ENCODE measurements at places on chromosomes 16 and 17.

- no peak for DNase-seq
Measured at GRCh38 chr17:39823407-39824054, 40.6 kb downstream of the IKZF3 start.

DNA sequence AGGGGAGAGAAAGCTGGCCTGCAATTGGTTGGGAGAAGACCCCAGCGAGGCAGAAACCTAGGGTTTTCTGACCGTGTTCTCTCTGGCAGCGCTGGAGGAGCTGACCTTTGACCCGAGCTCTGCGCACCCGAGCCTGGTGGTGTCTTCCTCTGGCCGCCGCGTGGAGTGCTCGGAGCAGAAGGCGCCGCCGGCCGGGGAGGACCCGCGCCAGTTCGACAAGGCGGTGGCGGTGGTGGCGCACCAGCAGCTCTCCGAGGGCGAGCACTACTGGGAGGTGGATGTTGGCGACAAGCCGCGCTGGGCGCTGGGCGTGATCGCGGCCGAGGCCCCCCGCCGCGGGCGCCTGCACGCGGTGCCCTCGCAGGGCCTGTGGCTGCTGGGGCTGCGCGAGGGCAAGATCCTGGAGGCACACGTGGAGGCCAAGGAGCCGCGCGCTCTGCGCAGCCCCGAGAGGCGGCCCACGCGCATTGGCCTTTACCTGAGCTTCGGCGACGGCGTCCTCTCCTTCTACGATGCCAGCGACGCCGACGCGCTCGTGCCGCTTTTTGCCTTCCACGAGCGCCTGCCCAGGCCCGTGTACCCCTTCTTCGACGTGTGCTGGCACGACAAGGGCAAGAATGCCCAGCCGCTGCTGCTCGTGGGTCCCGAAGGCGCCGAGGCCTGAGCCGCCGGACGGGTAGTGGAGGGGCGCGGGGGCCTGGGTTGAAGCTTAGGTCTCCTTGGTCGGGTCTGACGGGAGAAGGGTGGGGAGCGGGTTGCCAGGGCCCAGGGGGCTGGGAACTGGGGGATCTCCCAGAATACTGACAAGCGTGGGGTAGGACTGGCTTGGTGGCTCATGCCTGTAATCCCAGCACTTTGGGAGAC is 7.4 kb upstream of the PYDC1 start:
- DNase-seq = peak; percentile 2

- no peak for DNase-seq
Measured at GRCh38 chr16:88534638-88535190, 35.5 kb upstream of the ZC3H18 start.

DNA sequence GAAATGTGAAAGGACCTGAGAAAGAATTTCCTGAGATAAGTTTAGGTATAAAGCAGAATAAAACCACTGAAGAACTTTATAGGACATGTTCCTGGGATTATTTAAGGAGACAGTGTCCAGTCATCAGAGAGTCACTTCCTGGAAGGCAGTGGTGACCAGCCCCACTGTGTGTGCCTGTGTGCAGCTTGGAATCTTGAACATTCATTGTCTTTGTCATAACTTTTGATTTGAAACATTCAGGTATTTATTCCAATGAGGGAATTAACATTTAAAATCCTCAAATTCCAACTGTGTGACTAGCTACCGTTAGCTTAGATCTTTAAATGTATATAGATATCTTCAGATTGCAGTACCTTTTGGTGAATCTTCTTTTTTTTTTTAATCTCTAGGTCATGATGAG is 61.7 kb upstream of the MRC2 start:
- DNase-seq = no peak

DNA sequence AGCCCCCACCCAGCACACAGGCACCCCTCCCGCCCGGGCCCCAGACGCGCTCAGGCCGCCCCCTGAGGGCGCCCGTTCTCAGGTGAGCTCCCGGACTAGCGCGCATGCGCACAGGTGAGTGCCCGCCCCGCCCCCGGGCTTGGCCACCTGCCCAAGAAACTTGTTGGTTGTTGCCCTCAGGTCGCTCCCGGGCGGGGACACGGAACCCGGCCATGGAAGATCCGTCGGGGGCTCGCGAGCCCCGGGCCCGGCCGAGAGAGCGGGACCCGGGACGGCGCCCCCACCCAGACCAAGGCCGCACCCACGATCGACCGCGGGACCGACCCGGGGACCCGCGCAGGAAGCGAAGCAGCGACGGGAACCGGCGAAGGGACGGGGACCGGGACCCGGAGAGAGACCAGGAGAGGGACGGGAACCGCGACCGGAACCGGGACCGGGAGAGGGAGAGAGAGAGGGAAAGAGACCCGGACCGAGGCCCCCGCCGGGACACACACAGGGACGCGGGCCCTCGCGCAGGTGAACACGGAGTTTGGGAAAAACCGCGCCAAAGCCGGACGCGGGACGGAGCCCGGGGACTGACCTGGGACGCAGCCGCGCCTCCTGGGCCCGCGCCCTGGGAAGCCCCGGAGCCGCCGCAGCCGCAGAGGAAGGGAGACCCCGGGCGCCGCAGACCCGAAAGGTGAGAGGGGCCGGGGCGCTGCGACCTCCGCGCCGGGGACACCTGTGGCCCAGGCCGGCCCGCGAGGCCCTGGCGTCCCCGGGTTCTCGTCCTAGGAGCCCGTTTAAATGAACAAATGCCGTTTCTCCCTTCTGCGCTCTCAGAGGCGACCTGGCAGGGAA is at the start of gene MARVELD3:
Gene MARVELD3, plus strand, starts transcription at position 167 of the 840 bp plus-strand sequence. Its CDS starts 46 bp downstream, at position 213.
- DNase-seq = no peak

DNA sequence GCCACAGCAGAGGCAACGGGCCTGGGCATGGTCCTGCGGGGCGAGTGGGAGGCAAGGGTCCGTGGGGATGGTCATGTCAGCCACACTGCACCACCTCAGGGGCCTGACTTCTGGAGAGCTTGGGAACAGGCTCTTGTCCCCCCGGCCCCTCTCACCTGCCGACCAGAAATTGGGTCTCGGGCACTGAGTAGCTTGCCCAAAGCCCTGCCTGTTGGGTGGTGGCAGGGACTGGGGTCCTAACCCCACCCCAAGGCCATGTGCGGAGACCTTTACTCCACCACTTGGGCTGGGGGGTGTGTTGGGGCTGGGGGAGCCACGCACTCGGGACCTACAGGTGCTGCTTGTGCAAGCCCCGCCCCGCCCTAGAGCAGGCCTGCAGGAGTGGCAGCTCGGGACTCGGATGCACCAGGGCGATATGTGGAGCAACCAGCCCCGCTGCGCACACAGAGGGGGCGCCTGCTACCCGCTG is 24.2 kb upstream of the CHMP6 start:
- DNase-seq = no peak

- DNase-seq = no peak
Measured at GRCh38 chr16:12559714-12560113, 244.0 kb downstream of the CPPED1 start.

GRCh38 chr16:11495066-11495407 is 91.7 kb downstream of the LITAF start:
- DNase-seq = no peak

DNA sequence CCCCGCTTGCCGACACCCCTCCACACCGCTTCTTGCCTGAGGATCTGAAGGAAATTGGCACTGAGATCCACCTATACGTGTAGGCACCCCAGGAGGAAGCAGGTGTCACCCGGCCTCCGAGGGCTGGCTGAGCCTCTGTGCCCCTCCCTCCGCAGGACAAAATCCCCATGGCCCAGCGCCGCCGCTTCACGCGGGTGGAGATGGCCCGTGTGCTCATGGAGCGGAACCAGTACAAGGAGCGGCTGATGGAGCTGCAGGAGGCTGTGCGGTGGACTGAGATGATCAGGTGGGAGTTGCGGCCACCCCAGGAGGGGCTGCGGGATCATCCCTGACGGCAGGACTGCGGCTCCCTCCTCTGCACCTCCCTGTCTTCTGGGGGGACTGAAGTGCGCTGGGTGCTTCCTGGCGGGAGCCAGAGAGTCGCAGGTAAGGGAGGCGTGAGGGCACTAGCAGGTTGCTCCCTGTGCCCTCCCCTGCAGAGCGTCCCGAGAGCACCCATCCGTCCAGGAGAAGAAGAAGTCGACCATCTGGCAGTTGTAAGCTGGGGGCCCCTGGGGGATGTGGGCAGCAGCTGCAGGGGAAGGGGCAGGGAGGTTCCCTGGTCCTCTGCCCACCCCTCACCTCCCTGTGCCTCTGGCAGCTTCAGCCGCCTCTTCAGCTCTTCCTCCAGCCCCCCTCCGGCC is 9.0 kb downstream of the NME3 start:
- DNase-seq = no peak

GRCh38 chr16:85348911-85349334 is 236.7 kb upstream of the CIBAR2 start:
- no peak for DNase-seq

- no peak for DNase-seq
Measured at GRCh38 chr16:81891736-81892364, 112.8 kb downstream of the PLCG2 start.

DNA sequence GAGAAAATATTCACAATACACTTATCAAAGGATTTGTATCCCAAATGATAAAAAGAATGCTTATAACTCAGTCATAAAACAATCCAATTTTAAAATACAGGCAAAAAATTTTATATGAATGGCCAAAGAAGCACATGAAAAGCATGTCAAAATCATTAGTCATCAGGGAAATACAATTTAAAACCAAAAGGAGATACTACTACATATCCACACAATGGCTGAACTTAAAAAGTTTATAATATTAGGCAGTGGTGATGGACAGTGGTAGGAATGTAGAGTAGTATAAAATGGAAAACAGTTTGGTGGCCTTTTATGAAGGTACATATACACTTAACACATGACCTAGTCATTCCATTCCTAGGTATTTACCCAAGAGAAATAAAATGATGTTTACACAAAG is 12.2 kb downstream of the CMC2 start:
- no peak for DNase-seq

DNA sequence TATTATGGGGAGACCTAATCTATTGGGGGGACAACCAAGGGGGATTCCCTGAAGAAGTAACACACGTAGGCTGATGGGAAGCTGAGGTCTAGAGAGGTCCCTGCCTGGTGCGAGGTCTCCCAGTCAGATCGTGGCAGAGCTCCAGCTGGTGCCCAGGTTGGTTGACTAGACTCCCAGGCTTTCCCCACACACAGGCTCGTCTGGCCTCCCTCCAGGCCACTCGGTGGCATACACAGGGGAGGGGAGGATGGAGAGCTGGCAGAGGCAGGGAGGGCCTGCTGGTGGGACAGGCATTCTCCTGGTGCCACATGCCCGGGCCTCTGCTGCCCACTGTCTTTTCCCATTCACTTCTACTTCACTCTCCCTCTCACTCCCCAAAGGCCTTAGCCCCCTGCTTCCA is 8.5 kb upstream of the SOCS3 start:
- no peak for DNase-seq

Data from HEK293T (cell line).